RPMI7951 (cell line): ENCODE measurements at places on chromosomes 12 and 14.

DNA sequence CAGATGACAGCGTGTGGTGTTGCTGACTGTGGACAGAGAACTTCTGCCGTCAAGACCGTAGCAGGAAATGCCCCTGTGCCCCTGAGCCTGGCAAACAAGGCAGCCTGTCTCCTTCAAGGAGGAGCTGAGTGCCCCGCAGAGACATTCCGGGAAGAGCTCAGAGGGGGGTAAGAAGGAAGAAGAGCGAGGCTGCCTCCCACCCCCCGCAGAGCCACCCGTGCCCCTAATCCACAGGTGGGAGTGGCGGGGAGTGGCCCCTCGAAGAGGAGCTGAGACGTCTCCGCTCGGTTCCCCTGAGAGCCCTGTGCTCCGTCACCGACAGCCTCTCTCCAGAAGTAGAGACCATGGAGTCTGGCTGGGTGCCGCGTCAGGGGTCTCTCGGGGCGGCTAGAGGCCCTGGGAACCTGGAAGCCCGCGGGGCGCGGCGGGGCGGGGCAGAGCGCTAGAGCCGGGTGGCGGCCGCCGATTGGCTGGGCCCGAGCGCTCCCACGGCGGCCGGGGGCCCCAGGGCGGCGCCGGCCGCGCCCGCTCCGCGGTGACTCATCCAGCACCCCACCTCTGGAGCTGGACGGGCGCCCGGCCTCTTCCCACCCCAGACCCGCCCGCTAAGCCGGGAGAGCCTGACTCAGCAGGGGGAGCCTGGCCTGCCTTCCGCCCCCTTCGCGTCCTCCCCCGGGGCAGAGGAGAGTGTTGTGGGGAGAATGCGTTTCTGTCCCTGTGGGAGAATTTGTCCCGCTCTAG is 25.2 kb upstream of the KRT78 start:
- peak; percentile 95 for DNase-seq

DNA sequence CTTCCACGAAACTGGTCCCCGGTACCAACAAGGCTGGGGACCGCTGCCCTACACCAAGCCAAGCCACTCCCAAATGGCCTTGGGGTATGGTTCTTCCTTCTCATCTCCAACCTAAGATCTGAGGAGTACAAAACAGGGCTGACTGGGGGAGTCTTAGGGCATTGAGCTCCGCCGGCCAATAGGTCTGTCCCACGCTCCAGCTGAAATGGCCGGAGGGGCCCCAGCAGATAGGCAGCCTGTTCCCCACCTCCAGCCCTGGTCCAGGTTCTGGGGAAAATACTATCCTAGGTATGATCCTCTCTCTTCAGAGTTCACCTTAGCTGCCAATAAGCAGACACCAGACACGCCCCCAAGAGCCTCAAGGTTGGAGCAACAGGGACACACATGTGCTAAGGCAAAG is 90.2 kb downstream of the ACTN1 start:
- DNase-seq = no peak

DNA sequence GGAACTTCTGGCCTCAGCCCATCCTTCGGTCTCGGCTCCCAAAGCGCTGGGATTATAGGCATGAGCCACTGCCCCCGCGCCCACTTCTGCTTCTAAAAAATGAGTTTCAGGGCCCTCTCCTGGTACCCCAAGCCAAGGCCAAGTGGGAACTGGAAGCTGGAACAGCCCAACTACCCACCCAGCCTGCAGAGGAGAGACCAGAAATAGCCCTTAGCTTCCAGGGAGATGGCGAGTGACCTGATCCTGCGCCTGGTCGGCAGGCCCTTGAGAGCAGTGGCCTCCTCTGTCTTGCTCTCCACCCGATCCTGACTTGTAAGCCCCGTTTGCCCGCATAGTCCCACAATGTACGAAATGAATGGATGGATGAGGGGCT is 31.2 kb upstream of the PLEKHG6 start:
- DNase-seq = no peak

DNA sequence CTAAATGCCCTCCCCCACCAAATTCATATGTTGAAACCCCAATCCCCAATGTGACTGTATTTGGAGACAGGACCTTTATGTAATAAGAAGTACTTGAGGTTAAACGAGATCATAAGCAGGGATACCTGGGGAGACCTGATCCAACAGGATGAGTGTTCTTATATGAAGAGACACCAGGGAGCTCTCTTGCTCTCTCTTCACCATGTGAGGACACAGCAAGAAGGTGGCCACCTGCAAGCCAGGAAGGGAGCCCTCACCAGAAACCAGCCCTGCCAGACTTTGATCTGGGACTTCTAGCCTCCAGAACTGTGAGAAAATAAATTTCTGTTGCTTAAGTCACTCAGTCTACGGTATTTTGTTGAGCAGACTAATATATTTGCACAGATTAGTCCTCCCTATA is 113.6 kb downstream of the NUAK1 start:
- DNase-seq = no peak

- no peak for DNase-seq
These were observed 21.4 kb downstream of the ACVR1B start for GRCh38 chr12:51972849-51973273.

DNA sequence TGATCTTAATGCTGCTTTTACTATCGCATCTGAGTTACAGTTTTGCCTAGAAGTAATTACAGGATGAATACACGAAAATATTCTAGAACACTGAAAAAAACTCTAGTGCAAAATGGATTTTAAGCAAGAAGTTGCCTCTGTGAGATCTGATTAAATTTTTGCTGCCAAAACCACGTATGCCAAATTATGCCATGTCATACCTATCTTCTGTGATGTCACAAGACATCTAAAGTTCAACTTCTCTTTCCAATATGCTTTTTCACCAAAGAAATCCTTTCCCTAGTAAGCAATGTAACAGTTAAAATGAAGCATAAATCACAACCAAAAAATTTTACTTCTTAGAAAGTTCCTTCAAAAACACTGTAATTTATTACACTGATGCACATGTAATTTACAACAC is 39.6 kb downstream of the HECTD4 start:
- DNase-seq = no peak

- no peak for DNase-seq
These were observed 7.8 kb upstream of the NOVA1 start for GRCh38 chr14:26605602-26606001.

- peak; percentile 33 for DNase-seq
These were observed 283 bp upstream of the PSMB11 start for GRCh38 chr14:23041729-23042128.

DNA sequence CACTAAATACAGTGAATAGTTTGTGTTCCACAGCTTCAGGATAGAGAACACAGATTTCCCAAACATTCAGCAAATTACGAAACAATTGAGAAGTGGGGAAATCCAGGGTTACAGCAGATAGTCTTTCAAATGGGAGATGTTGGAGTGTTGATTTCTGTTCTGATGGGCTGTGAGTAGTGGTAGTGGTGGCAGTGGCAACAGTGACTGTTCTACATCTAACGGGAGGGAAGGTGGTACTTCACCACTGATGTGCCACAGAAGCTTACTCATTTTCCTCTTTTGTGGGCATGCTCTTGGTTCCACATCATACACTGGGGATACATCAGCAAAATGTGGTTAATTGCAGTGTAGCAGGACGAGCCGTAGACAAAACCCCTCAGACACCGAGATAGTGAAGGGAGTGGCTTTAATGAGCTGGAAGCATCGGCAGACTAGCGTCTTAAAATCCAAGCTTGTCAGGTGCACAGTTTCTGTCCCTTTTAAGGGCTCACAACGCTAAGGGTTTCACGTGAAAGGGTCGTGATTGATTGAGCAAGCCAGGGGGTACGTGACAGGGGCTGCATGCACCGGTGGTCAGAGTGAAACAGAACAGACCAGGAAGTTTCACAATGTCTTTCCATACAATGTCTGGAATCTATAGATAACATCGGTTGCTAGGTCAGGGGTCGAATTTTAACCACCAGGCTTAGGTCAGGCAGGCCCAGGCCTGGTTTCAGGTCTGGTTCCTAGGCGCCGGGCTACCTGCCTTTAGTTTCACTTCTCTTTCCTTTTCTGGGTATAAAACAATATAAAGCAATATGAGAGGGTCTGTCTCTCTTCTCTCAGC is 330.6 kb upstream of the FBXO33 start:
- no peak for DNase-seq

DNA sequence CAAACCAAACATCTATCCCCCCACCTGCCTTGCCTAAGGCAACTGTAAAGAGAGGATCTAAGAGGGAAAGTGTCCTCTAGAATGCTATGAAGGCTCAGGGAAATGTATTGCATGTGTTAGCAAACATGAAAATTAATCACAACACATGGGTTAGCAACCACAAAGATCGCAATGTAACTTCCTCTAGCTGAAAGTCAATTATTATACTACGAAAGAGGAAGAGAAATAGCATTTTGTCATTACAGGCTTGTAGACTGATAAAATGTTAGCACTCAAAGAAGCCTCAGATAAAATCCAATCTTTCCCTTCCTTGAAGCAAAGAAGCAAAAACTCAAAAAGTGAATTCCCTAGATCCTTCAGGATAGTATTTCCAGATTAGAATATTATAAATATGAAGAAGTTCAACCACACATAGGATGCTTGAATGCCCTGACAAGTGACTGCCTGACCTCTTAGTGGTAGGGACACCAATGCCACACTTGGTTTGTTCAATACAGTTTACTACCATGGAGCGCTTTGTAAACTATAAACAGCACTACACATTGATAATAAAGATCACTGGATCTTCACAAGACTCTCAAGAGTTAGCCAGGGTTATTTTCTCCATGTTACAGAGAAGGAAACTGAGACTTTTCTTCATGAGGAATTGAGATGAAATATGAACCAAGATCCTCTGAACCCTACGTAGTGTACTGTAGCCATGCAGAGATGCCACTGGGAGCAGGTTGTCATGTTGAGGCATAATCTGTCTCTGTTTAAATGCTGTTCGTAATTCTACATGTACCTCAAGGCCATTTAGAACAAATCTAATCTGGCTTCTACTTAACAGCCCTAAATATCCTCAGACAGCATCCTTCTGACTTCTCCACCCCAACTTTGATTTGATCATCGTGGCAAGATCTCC is 100.7 kb downstream of the ITPR2 start:
- no peak for DNase-seq

DNA sequence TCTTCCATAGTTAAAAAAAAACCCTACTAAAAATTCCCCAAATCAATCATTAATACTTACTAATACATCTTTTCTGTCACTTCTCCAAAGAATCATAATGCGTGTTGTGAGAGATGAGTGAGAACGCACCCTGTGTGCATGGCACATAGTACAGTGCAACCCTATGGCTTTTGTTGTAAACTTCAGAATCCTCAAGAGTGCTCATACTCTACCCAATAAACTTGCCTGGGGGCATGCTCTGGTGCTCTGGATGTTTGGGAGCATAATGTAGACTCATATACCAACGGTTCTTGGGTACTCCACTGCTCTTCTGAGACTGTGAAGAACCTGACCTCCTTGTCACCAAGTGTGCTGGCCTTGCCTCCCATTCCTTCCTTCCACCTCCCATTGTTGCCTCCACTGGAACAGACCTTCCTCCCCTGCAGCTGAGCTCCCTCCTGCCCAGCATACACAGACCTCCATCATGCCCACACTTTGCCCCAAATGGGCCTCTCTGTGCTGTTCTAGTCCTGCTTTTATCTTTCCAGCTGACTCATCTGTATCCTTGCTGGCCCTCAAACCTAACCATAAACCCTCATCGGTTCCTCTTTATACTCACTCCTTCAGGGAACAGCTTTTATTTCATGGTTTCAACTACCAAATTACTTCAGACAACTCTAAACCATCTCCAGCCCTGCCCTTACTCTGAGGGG is 8.9 kb downstream of the DCP1B start:
- peak; percentile 25 for DNase-seq

GRCh38 chr12:96132819-96133218 is 61.4 kb upstream of the ELK3 start:
- peak; percentile 23 for DNase-seq

DNA sequence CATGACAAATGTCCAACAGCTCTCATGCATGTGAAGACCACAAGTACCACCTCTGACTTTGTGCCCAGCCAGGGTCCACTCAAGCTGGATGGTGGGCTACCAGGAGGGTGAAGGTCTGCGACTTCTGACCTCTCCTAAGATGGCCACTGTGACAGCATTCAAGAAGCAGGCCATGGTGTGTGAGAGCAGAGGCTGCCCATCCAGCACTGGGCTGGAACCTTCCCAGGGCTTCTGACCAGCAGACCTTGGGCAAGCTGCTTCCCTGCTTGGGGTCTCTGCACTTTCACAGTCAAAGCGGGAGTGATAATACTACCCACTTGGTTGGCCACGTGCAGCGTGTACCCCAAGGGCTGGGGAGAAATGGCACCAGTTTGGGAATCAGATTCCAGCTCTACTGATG is 10.4 kb downstream of the MMAB start:
- no peak for DNase-seq

DNA sequence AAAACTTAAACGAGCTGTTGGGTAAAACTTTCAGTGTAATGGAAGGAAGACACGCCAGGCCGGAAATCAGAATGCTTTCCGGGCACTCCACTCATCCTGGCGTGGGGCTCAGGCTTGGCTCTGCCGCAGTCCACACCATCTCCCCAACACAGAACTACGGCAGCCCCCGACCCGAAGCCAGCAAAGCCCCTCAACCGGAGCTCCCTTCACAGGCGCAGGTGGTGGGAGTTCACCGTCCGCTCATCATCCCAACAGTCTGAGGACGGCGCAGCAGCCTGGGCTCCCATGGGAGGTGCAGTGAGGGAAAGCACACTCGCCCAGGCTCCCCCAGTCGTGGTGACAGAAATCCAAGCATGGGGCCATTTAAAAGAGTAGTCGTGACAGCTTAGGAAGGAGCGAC is 11.0 kb upstream of the MMP17 start:
- no peak for DNase-seq

GRCh38 chr14:34715127-34715863 is 902 bp upstream of the CFL2 start:
- no peak for DNase-seq

GRCh38 chr12:59075968-59076490 is 155.7 kb upstream of the LRIG3 start:
- DNase-seq = no peak

- no peak for DNase-seq
These were observed 1.9 kb upstream of the TRHDE start for GRCh38 chr12:72270246-72270645.

DNA sequence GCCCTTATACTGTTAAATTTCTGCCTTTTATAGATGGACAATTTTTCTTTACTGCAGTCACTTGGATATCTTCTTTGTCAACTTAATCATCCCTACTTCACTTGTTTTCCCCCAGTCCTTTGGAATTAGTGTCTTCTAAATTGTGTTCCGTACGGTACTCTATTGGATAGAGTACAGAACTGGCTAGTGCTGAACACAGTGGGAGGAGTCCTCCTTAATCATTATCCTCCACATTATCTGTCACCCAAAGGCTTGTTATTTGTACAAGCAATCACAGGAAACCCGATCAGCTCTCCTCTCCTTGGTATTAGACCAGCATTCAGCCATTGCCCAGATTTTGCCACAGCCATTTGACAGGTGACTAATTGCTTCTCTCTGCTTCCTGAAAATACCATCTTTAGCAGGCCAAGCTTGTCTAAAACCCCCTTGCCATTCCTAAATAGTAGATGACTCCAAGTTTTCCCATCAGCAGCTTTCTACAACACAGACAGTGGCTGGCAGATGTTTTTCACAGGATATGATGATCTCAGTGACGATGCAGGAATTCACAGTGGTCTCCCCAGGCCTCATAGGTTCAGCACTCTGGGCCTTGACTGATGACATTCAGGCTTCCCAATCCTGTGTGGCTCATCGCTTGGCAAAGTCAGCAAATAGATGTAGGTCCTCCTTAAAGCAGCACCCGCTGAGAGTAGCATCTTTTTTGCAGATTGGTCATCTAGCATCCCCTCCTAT is 216.0 kb upstream of the RGS6 start:
- no peak for DNase-seq

- DNase-seq = no peak
These were observed 5.2 kb downstream of the MUCL1 start for GRCh38 chr12:54859502-54859901.

- DNase-seq = peak; percentile 15
These were observed 80.8 kb downstream of the BHLHE41 start for GRCh38 chr12:26044007-26044394.

- DNase-seq = no peak
These were observed 15.9 kb upstream of the CLEC4E start for GRCh38 chr12:8556531-8557097.
